H7 (cell line): ENCODE measurements at places on chromosomes 7 and 10. TPM values are rescaled to one million over a fixed set of nuclear protein-coding genes. Genes with fewer than 3 reads are reported as not detected.

GRCh38 chr7:135800560-135800959 lies 51.9 kb upstream of the FAM180A start:
- peak; percentile 58 for DNase-seq

DNA sequence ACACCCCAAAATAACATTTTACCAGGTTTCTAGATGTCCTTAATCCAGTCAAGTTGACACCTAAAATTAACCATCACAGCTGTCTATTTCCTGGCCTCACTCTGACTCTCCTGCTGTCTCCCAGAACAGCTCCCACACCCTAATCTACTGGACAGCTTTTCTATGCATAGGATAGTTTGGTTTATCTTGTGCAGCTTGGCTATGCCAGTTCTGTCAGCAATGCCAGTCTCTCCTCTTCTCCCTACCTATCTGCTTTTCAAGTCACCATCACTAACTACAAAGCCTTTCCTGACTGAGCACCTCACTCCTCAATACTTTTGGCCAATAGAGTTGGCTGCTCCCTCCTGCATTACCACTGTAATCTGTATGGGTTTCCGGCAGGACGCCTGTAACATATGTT lies 5.0 kb downstream of the NCOA4 start:
- no peak for DNase-seq

The MYPN gene
- total RNA-seq, result 0.04 TPM in 1 of 2 replicates, not detected in the other

The TWIST1 gene
- 0.18 and 2.3 TPM in 2 replicates for total RNA-seq

- no peak for DNase-seq
These were observed 11.7 kb downstream of the RPA3 start for GRCh38 chr7:7706556-7707172.

DNA sequence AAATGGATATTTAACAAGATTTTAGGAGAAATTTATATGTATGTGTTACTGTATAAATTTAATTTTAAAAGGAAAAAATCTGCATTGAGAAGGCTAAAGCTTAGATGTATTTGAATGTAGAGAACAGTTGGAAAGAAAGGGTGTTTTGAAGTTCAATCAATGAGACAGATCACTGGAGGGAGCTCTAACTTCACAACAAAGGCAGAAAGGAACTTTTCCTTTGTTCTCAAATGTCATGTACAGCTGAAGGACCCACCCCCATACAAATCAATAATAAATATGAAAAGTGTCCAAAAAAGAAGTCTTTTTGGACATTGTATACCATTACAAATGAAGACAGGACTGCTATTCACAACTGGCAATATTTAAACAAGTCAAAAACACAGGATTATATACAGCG lies 403.4 kb downstream of the DNAJB9 start:
- DNase-seq, result no peak

The RSPH10B gene
- not detected in 2 replicates for total RNA-seq
